ENCODE measurements at places on chromosomes 13 and 19.

GRCh38 chr13:97194479-97194878 is 27.7 kb upstream of the MBNL2 start:
- peak; percentile 56 for DNase-seq

GRCh38 chr13:107130566-107130965 is 562.6 kb upstream of the ARGLU1 start:
- no peak for DNase-seq

- DNase-seq = no peak
These were observed 9.4 kb upstream of the AKT2 start for GRCh38 chr19:40294560-40294959.

- no peak for DNase-seq
These were observed 3.9 kb upstream of the S1PR2 start for GRCh38 chr19:10235003-10235402.

GRCh38 chr19:11736696-11737095 is 2.0 kb downstream of the ZNF823 start:
- DNase-seq = peak; percentile 33

DNA sequence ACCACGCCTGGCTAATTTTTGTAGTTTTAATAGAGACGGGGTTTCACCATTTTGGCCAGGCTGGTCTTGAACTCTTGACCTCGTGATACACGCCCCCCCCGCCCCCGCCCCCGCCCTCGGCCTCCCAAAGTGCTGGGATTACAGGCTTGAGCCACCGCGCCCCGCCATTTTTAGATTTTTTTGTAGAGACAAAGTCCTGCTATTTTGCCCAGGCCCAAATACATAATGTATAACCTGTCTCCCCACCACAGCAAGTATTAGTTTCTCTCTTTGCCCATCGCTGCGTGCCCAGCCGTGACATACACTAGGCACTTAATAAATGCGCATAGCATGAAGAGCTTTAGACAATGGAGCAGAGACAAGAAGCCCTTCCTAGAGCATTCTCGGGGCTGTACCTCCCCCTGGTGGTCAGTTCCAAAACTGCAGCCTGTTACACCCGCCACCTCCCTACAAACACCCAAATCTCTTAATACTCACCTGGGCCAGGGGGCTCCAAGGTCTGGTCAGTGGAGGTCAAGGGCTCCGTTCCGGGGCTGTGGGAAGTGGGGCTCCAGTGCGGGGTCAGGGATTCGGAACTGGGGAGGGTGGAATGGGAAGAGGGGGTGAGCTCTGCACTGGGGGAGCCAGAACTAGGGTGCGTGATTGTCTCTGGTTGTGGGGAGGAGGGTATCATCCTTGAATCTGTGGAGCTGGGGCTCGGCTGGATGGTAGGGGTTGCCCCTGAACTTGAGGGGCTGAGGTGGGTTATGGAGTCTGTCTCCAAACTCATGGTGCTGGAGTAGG is 22.5 kb downstream of the IQCN start:
- DNase-seq = peak; percentile 75

DNA sequence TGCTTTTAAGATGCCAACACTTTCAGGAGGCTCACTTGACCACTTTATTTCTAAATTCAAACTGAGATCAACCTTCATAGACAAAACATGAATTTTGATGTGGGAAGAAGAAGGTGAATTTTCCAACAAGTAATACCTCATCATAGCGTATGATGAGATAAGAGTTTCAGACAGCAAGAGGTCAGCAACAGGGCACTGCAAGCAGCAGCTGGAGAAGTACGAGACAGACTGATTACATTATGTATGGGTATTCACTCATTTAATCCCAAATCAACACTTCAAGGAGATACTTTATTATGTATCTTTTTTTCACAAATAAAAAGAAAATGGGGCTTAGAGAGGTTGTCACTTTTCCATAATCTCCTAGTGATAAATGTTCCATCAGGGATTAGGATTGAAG is 389.8 kb downstream of the TBC1D4 start:
- DNase-seq = no peak

- DNase-seq = peak; percentile 21
These were observed 28.4 kb downstream of the ZNF844 start for GRCh38 chr19:12092956-12093355.

DNA sequence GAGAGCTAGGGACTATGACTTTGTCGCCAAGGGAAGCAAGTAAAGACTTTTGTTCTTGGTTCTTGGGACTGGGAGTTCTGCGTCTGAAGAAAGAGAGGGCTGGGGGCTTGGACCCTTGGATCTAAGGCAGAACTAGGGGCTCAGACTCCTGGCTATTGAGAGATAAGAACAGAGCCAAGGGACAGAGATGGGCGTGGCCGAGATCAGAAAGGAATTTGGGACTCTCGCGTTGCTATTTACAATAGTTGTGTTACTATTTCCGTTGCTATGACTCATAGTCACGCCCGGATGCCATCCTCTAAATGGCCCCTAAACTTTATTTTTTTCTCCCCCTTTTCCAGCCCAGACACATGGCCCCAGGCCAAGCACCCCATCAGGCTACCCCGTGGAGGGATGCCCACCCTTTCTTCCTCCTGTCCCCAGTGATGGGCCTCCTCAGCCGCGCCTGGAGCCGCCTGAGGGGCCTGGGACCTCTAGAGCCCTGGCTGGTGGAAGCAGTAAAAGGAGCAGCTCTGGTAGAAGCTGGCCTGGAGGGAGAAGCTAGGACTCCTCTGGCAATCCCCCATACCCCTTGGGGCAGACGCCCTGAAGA is 759 bp downstream of the PPP1R15A start:
- peak; percentile 97 for DNase-seq

DNA sequence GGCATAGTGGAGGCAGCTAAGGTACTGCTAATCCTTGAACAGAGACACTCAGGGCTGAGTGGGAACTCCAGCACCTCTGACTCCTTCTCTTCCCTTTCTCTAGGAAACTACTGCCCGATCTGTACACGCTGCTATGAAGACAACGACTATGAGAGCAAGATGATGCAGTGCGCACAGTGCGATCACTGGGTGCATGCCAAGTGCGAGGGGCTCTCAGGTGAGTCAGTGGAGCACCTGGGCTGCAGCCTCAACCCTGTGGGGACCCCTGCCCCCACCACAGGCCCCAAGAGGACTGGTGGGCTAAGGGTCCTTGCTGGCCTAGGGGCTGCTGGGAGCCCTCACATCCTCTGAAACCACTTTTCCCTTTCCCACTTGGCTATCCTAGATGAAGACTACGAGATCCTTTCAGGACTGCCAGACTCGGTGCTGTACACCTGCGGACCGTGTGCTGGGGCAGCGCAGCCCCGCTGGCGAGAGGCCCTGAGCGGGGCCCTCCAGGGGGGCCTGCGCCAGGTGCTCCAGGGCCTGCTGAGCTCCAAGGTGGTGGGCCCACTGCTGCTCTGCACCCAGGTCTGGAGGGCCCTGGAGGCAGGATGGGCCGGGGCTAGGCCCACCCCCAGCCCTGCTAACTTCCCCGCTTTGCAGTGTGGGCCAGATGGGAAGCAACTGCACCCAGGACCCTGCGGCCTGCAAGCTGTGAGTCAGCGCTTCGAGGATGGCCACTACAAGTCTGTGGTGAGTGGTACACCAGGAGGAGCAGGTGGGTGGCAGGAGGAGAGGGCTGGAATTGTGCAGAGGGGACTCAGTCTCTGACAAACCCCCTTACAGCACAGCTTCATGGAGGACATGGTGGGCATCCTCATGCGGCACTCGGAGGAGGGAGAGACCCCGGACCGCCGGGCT is 9.5 kb downstream of the KMT2B start:
- no peak for DNase-seq

- no peak for DNase-seq
These were observed 1.0 kb upstream of the TYROBP start for GRCh38 chr19:35908973-35909683.

DNA sequence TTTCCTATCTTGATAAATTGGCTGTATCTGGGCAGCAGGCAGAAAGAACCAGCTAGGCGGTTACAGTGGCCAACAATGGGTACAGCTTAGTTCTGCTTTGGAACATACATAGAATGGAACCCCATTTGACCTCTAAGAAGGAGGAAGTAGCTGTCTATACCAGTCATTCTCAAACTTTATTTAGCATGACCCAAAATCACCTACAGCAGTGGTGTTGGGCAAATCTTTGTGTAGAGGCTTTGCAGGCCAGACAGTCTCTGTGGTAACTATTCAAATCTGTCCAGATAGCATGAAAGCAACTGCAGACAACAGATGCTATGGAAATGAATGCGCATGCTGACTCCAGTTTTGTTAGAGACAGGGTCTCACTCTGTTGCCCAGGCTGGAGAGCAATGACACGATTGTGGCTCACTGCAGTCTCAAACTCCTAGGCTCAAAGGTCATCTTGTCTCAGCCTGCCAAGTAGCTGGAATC is 12.0 kb upstream of the KCNC3 start:
- no peak for DNase-seq

DNA sequence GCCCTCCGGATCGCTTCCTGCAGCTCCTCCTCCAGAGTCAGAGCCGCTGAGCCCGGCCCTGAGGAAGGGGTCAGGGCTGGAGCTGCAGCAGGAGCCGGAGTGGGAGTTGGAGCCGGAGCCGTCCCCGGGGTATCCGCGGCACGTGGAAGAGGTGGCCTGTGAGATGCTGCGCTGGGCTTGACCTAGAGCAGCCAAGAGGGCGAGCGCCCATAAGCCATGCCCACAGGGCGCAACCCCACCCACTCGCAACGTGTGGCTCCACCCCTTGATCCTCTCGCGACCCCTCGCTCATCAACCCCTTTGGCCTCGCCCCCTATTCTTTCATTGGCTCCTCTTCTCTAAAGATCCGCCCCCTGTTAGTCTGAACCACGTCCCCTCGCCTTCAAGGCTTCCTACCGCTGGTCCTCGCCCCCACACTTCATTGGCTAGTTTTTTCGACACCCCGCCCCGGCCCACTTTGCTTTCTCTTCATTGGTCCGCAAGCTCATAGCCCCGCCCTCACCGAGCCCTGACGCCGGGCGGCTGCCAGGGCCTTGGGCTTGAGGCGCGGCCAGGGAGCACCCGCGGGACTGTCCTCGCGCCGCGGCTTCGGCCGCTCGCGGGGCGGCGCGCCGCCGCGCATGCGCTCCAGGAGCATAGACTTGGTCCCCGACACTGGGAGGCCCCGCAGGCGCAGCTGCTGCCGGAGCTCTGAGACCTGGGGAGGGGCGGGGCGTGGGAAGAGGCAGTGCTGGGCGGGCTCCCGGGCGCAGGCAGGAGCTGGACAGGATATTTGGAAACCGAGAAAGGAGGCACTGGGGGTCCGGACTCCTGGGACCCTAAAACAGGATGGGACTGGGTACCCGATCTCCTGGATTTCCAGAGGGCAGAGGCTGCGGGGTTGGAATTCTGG is 5.4 kb downstream of the MAMSTR start:
- DNase-seq = peak; percentile 100

DNA sequence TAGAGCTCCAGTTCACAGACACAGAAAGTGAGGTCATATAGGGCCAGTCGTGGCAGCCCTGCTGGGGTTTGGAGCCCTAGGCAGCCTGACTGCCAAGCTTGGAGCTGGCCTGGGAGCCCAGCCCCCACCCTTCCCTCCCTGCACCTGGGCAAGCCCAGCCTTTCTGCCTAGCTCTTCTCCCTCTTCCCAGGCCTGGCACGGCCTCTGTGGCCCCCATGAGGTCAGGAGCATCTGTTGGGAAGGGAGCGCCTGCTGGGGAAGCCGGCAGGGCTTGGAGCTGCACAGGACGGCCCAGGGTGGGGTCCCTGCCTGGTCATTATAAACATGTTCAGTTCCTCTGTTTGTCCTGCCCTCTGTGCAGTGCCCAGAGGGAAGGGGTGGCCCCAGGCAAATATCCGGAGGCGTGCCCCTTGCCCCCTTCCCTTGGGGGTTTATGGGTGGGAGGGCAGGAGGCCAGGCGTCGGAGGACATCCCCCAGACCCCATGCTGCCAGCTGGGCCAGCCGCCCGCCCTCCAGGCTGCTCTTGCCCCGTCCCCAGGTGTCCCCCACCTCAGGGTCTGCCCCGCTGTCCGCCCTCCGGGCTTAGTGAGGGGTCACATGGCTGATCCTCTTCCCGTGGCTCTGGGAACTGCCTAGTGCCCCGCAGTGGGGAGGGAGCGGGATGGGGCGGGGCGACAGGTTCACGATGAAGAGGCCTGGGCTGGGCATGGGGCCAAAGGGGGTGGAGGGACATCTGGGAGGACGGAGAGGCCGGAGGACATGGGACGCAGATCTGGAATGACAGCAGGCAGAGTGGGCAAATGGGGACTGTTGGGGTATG is 30.0 kb upstream of the NCCRP1 start:
- DNase-seq = no peak

- no peak for DNase-seq
These were observed 6.4 kb downstream of the LTBP4 start for GRCh38 chr19:40607311-40608239.

DNA sequence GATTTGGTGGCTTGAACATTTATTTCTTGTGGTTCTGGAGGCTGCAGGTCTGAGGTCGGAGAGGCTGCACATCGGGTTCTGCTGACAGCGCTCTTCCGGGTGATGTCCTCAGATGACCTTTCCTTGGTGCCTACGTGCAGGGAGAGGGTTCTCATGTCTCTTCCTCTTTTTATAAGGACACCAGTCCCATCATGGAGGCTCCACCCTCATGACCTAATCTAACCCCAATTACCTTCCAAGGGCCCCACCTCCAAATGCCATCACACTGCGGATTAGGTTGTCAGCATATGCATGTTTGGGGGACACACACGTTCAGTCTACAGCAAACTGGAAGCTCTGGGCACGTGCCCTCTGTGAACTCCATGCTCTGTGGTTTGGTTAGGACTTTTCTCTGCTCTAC is 338.6 kb downstream of the FGF9 start:
- DNase-seq = no peak

DNA sequence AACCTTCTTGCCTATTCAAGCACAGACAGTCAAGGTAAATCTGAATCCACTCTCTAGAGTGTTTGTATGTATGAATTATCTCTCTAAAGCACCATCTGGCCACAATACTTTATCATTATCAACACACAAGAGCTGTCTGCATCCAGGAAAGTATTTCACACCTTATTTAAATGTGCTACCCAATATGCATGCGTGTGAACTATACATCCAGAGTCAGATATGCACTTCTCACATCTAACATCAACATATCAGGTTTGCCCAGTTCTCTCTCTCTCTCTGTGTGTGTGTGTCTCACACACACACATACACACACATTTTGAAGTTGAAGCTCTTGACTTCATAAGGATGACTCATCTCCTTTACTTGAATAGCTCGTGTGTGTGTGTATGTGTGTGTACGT is 697.5 kb upstream of the PCDH20 start:
- no peak for DNase-seq

GRCh38 chr19:32318884-32319520 is 26.4 kb upstream of the ZNF507 start:
- DNase-seq = peak; percentile 13

DNA sequence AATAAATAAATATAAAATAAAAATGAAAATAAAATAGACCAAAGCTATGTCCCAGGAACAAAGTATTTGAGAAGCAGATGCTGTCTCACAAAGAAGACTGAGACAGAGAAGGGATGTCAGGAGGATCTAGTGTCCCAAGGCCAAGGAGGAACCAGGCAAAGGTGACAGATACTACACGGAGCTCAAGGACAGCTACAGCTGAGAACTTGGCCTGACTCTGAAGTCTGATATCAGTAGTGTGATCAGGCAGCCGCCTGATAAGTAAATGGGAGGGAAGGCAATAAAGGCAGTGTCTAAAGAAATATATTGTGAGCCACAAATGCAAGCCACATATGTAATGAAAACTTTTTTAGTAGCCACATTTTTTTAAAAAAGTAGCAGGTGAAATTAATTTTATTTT is 20.4 kb upstream of the NANOS3 start:
- no peak for DNase-seq
